ENCODE measurements at places on chromosomes 6 and 20.

DNA sequence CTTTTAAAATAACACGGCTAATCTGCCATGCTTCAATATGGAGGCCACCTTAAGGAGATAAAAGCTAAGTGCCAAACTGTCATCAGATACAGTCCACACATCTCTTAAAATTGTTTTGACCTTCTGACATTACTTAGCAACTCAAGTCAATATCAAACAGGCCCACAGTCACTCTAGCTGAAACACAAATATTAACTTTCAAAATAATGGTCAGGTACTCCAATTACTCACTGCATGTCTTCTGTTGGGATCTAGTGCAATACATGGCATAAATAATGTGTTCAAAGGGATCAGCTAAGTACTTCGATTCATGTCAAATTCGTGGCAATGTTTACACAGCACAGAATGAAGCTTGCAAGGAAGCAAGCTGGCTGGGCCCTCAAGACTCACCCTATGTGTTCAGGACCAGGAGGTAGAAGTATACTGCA, 133.9 kb upstream of the BEND6 start:
- no peak for DNase-seq

- peak; percentile 73 for DNase-seq
Measured at GRCh38 chr20:32972181-32973076, 31.8 kb downstream of the SUN5 start.

- no peak for DNase-seq
Measured at GRCh38 chr6:138795809-138796603, at the start of gene ECT2L. Gene ECT2L, plus strand, starts transcription at chr6:138796087. Its CDS starts 17,188 bp downstream, at chr6:138813275.

GRCh38 chr20:45229264-45230056, 8.3 kb downstream of the SEMG2 start:
- no peak for DNase-seq

DNA sequence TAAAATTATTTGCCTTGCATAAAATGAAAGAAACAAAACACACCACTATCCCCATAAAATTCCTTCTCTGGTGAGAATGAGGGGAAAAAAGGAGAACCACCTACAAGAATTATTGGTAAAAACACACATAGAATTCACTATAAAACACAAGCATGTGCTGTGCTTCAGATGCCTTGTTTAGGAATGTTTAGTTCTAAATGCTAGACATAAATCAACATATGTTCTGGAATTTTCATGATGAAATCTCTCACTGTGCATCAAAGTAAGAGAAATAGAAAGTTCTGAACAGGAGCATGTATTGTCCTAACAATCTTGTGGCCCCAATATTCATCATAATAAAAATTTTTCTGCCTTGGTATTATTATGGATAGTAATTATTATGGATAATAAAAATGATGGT, 111.0 kb downstream of the PLCB4 start:
- DNase-seq = no peak

DNA sequence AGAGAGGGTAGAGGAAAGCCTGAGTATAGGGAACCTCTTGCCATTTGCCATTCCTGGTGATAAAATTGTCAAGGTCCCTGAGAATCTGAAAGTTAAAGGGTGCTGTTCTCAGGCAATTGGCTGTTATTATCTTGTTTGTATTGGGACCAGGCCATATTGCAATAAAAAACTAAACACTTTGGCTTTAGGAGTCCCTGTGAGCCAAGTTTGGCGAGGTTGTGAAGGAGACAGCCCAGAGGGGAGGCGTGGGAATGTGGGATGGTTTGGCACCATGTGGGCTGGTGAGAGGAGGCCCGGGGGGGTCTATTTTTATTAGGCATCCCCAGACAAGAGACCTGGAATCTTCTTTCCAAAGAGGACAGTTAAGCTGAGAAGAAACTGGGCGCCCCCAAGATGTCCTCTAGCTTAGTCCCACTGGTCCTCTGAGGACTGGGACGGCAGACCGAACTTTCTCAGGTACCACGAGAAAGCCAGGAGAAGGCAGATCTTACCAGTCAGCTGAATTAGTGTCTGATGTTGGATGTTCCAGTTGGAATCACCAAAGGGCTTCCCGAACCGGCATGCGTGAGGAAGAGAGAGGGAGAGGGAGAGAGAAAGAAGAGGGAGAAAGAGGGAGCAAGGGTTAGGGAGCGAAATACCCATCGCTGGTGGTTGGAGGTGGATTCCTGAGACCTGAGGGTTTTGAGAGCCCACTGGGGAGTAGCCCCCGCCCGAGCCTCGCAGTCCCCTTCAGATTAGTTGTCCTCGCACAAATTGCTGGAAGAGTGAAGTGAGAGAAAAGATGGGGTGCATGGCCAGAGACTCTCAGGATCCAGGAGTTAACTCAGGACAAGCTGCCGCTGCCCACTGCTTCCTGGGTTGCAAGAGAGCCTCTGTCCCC, 24.4 kb downstream of the DYNLT1 start:
- no peak for DNase-seq

- no peak for DNase-seq
Measured at GRCh38 chr6:126385536-126385935, 45.6 kb downstream of the CENPW start.

- no peak for DNase-seq
Measured at GRCh38 chr6:42555477-42556457, 8.1 kb upstream of the UBR2 start.

- no peak for DNase-seq
Measured at GRCh38 chr6:16623731-16624130, 137.5 kb downstream of the ATXN1 start.

- no peak for DNase-seq
Measured at GRCh38 chr6:149335924-149336608, 18.6 kb downstream of the TAB2 start.

DNA sequence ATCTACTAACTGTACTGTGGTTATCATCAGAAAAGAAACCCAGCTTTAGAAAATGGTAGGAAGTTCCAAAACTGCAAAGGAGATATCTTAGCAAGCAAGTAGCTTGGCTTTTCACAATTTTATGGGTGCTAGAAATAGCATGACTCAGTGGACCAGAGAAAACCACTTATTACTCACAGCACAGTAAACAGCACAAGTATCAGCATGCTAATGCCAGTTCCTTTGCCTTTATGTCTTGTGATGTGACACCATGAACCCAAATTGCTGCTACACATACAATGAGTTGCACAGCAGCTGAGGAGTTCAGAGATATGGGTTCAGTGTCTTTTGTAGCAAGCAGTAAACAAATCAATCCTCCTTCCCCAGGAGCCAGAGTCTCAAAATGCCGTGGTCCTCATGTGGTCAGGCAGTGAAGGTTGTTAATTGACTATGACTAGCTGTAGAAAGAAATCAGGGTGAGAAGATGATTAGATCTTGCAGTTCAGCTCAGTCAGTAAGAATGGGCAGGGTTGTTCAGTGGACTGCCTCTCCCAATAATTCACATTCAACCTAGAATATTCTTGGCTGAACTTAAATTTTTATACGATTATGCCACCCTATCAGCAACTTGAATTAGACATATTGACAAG, 73.3 kb downstream of the OPRM1 start:
- DNase-seq = no peak

DNA sequence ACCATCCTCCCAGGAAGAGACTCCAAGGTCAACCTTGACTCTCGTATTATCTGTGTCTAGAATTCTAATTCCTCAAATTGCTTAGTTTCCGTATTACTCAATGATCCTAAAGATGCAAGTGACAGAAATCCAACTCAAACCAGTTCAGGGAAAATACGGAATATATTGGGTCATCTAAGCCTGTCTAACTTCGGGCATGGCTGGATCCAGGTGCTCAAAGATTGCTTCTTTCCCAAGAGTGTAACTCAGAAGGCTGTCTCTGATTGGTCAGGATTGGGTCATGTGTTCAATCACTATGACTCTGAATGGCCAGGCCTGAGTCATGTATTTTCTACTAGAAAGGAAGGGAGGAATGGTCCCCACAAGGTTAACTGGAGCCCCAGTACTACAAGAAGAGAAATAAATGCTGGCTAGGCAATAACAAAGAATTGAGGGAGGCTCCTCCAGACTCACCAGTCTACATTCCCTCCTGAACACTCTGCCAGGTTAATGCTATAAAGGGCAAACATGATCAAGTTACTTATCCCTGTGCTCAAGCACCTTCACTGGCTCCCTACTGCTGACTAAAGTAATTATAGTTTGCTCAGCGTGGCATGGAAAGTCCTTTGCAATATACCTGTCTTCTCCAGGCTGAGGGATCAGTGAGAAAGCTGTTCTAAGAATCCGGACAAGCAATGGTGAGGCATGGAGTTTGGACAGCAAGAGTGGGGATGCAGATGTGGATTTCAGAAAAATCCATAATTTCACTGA, 15.4 kb upstream of the PREX1 start:
- DNase-seq = no peak

DNA sequence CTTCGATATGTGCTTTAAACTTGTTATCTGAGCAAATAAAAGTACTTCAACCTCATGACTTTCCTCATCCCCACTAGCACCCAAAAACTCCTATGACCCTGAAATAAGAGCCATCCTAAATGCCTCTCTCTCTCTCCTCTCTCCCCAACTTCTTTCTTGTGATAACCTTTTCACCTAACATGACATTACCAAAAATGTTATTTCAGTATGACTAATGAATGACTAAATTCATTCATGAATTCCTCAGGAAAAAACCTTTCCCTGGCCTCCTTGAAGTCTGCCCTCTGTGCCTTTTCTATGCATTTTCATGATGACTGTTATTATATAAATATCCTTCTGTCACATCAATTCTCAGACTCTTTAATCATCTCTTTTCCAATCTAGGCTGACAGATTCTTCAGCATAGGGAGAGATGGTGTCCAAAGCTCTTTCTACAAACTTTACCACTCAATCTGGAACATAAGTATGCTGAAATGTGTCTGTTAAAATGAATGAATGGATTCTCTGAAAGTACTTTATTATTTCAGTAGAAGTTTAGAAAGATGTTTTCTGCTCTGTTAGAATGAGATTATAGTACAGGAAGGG, 114.3 kb upstream of the GGTLC1 start:
- DNase-seq = no peak

DNA sequence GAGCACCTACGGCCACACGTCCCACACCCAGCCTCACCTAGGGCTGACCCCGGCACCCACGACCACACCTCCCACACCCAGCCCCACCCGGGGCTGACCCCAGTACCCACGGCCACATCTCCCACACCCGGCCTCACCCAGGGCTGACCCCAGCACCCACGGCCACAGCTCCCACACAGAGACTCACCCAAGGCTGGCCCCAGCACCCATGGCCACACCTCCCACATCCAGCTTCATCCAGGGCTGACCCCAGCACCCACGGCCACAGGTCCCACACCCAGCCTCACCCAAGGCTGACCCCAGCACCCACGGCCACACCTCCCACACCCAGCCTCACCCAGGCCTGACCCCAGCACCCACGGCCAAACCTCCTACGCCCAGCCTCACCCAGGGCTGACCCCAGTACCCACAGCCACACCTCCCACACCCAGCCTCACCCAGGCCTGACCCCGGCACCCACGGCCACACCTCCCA, 36.7 kb downstream of the NINL start:
- DNase-seq = no peak

GRCh38 chr6:3388786-3389185, 68.1 kb downstream of the SLC22A23 start:
- DNase-seq = no peak

DNA sequence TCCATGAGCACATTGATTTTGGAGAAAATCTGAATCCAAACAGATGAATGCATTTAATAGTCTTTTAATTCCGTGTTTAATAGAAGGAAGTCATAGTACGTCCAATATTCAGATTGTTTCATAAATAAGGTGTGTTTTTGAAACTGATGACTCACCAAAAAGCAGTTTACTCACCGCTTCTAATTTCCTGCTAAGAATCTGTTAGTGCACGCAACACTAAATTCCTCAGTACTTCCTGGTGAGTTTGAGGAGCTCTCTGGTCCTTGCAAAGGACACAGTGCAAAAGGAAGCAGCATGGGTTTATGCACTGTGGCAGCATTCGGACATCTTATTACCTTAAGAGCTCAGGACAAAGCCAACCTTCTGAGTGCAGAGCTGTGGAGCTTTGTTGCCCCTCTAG, 2.3 kb upstream of the ADGRF1 start:
- no peak for DNase-seq

DNA sequence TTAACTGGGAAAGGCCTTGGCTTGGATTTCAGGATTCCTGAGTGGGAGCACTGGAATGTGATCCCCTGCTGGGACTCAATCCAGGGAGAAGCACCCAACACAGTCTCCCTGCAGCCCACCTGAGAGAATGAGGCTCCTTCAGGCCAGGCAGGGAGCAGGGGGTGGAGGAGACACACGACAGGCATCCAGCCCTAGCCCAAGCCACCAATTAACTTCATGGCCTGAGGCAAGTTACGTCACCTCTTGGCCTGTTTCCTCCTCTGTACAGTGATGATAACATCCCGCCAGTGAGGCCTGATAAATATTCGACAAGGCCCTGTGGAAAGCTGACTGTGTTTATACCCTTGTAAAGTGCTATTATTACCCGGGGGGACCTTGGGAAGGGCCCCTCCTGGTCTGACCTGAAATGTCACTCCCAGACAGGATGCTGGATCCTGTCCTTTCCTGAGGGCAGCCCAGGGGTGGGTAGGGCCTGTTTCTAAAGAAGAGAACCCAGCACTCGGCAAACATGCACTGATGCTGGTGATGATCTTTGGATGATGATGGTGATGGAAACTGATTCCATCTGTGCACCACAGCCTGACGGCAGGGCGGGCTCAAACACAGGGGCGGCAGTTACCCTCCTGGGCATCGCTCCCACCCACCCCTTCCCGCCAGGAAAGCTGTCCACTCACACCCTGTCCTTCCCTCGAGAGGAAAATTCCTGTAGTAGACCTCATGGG, 12.4 kb downstream of the FRS3 start:
- DNase-seq = no peak

- no peak for DNase-seq
Measured at GRCh38 chr6:168212362-168212761, 107.2 kb downstream of the DACT2 start.

All from T-helper 17 cell (primary cell).